LNCaP clone FGC (cell line): ENCODE measurements at places on chromosomes 1 and 21.

- DNase-seq, result no peak
These were observed 125.5 kb upstream of the HNRNPU start for GRCh38 chr1:244989813-244990212.

DNA sequence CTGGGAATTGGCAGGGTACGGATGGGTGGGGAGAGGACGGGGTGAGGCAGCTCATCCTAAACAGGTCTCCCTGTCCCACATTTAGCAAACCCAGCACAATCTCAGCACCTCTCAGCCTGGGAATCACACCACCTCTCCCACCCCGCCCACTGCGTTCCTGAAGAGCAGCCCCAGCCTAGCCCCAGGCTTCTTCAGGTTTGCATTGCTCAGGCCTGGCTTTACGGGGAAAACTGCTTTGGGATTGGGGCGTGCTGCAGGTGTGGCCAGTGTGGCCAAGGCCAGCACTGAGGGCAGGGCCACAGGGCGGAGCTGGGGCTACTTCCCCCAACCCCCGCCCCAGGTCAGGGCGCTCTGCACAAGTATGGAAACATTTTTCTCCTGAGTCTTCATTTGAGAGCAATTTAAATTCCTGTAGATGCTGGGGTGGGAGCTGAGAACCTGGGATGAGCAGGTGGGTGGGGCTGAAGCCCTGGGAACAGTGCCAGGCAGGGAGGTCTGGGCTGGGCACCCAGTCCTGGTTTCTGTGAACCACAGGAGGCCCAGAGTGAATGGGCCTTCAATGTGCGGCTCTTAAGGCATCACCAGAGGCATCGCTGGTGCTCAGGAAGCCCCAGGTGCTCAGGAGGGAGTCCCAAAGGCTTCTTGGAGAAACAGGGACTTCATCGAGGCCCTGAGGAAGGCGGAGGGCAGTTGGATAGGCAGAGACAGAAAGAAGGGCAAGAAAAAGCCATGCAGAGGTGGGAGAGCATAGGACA is 24.1 kb downstream of the TNNT2 start:
- no peak for DNase-seq

DNA sequence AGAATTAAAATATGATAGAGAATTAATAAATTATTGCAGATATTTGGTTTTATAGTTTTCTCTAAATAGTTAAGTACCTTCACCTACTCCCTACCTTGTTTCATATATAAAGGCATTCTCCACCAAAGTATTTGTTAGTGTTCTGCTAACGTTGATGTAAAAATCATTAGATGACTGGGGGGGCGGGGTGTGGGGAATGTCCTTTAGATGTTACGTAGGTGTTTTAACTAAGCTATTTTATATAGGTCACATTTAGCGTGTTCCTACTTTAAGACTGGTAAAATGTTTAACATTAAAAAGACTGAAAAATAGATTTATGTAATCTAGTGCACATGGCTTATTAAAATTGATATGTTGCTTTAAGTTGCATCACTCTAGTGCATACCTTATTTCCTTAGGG is 48.6 kb downstream of the PTPRC start:
- no peak for DNase-seq

GRCh38 chr1:211468595-211468994 is 23.4 kb downstream of the RD3 start:
- no peak for DNase-seq

DNA sequence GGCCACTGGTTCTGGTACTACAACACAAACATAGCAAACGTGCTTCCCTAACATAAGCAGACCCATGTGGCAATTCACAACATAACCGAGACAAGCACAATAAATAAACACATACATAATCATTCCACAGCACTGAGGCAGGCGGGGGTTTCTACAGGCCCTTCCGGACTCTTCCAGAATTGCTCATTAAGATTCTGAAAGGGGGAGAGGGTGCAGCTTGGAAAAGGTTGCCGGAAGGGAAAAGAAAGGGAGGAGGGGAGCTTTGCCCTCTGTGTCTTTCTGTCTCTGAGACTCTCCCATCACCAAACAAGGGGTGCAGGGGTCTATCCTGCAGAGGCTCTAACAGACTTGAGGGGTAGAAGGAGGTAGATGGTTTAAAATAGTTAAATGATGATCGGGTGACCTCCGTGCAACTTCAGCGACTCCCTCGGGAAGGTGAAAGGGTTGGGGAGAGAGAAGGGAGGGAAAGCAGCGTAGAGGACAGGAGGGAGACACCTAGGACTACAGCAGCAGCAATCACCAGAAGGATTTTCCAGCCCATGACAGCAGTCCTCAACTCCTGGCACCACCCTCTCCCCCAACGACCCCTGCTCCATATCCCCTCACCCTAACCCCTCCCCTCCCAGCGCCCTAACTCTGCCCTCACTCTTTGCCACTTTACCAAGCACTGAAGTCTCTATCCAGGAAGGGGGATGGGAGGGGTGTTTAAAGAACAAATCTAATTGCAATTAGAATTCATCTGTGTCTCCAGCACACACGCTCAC is 365.5 kb upstream of the ESRRG start:
- DNase-seq, result no peak

DNA sequence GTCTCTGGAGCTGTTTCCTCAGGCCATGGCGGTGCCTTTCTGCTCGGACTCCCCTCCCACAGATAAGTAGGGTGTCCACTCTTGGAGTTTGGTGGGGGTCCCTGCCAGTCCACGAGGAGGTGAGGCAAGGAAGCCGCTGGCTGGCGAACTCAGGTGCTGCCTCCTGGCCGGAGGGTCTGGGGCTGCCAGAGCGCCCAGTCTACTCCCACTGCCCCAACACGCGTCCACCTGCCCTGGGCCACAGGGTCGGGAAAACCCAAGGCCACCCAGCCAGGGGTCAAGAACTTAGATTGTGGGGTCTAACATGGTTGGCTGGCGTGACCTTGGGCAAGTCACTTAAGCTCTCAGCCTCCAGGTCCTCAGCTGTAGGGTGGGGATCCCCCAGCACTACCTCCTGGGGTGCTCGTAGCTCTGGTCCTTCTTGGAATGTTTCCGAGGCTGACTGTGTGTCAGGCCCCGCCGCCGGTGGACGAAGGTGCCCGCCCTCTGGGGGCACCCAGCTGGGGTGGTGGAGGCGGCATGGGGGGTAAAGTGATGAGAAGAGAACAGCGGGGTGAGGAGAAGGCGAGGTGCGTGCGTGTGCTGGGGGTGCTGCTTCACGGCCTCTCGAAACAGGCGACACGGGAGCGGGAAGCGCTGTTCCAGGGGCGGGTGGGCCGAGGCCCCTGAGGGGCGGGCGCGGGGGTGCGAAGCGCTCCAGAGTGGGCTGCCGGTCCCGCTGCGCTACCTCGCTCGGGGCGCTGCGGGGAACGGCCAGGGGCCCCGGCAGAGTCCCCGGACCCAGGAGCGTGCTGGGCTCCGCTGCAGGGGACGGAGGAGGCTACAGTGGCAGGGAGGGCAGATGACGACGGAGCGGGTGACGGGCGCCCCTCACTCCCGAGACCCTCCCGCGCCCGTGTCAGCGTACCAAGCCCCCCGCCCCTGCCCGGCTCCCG is 1.2 kb downstream of the SH2D5 start:
- no peak for DNase-seq

DNA sequence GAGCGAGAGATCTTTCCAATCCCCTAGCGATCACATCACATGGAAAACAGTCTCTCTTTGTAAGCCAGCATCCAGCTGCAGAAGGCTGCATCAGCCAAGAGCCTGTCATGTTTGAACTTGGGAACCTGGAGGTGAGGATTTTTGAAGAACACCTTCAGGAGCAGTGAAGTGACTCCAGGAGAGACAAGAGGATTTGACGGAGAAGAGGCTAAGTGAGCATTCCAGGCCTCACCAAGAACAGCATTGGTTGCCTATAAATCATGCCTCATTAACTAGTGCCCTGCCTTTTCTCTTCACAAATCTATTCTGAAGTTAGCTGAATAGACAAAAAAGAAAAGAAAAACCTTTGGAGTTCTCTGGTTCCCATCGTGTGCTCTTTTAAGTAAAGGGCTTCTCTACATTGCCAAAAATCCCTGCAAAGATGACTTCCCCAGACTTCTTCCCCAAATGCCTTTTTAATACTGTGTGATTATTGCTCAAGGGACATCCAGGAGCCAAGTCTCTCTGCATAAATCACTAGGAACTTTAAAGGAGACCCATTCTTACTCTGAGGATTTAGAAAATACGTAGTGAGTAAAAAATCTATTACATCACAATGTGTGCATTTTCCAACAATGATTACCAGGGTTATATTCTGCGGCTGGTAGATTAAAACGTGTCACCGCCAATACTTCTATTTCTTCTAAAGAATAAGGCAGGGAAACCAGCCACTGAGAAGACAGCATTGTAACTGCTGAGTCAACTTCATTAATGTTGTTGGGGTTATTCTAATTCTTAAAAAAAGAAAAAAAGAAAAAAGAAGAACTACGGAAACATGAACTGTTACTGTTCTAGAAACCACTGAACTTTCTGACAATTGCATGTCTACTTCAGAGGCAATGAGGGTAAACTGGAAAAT is 95.2 kb downstream of the KIF14 start:
- DNase-seq, result no peak

DNA sequence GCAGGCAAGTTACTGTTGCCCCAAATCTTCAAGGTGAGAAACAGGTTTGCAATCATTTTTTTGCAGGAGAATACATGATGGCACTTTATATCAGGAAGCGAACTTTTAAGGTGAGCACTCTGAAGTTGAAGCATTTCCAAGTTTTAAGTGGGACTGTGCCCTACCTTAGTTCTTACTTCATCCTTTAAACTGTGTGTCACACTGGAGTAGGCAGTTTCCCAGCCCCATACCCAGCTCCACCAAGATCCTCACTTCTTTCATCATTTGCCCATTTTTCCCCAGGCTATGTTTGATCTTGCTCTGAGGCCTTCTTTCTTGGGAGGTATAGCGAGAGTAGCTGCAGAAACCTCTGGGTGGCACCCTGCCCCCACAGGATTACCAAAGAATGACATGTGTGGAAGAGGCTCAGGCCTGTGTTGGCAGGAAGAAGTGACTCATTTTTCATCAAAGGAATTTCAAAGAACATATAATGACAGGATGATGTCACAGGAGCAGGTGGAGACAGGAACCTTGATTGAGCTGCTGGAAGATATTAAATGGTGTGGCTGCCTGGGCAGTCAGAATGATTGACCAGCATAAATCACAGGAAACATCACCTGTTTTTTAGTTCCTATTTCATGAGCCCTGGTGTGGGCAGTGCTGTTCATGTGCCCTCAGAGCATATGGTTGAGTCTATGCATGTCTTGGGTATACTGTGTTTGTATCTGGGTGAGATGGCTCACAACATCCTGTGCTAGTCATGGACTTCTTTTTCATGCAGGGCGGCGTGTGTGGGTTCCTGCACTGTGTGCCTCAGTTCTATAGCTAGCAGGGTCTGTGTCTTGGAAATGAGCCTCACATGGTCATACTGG is 20.8 kb upstream of the MACF1 start:
- DNase-seq, result no peak

DNA sequence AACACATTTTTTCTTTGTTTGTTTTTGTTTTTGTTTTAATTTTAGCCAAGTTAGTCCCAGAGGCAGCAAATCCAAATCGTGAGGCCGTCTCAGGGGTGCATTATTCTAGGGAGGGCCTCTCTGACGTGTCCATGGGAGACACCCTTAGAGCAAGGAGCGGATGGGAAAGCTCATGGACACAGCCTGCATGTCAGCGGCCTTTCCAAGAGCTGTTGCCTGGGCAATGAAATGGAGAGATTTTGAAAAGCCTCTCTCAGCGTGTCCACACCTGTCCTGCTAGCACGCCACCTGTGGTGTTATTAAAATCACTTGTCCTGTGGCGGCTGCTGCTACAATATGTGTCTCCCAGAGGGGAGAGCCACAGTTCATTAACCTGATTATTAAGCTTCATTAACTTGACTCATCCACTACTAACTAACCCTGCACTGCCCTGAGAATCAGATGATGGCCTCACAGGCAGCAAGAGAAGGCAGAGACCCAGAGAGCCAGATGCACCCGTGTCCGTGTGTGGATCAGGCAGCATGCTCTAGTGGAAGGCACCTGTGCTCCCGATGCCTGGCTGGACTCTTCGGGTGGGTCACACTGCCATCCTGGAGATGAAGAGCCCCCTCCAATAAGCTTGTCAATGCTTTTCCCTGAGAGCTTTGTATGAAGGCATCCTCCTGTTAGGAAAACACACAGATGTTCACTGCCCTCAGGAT is 133.3 kb downstream of the PGBD5 start:
- DNase-seq, result no peak

DNA sequence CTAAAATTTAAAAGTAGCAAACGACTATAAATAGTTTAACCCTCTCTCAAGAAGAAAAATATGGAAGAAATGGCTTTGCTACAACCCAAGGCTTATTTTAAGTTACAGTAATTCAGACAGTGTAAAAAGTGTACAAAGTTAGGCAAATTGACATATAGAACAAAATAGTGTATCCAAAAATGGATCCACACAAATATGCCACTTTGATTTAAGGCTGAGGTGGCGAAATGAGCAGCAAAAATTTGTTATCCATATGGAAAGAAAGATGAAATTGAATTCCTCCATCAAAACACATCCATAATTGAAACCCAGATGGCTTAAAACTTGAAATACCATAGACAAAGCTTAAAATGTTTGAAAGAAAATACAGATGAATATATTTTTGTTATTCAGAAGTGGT is 540.8 kb downstream of the BRINP3 start:
- DNase-seq, result no peak

GRCh38 chr1:19071674-19072281 is 115.3 kb upstream of the IFFO2 start:
- DNase-seq, result no peak

- no peak for DNase-seq
These were observed 1.1 kb downstream of the HUNK start for GRCh38 chr21:31873696-31874599.

GRCh38 chr1:46675549-46676314 is 4.1 kb downstream of the TEX38 start:
- DNase-seq, result no peak

DNA sequence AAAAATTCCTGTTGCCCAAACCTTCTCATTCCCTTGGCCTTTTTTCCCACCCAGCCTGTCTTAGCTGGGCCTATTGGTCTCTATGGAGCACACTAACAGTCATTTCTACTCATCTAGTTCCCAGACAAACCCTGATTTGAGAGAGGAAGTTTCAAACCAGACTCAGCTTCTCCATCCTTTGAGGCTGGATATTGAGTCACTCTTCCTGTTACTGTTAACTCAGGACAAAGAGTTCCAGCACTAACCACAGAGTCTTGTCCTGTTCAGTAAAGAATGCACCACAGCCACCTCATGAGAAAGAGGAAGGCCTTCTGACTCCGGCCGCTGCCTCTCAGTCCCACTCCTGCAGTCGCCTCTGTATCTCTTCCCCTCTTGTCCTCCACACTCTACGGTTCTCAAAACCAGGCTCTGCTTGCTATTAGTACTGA is 137.8 kb downstream of the PTPRC start:
- no peak for DNase-seq

DNA sequence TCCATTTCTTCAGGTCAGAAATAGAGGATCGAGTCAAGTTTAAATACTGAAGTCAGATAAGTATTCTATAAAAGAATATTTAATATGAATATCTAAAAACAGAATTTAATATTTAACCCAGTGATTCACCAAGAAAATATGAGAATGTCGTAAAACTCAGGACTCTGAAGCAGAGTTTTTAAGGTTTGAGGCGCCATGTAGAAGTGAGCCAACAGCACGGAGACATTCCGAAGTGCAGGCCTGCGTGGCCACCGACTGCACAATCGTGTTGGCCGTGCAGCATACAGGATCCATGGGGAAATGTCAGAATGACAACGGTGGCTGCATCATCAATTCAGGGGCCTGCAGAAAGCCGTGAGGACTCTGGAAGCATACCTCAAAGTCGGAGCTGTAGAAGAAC is 23.4 kb downstream of the MRAP start:
- DNase-seq, result no peak
